Mammary microvascular endothelial cell (primary cell): ENCODE measurements at places on chromosomes 13 and 19. TPM values are rescaled to one million over a fixed set of nuclear protein-coding genes. Genes with fewer than 3 reads are reported as not detected.

The CACNG8 gene
- 0.15 and 0.20 TPM in 2 replicates for total RNA-seq

The ZAR1L gene
- not detected in 2 replicates for total RNA-seq

The ZNF224 gene
- 7.4 and 8.3 TPM in 2 replicates for total RNA-seq

The CPAMD8 gene
- total RNA-seq, result 0.20 and 0.80 TPM in 2 replicates

The NCAN gene
- total RNA-seq, result 0.07 TPM in 1 of 2 replicates, not detected in the other

The PDX1 gene
- total RNA-seq, result not detected in 2 replicates
